ENCODE measurements at places on chromosomes 6 and 20. TPM values are rescaled to one million over a fixed set of nuclear protein-coding genes. Genes with fewer than 3 reads are reported as not detected.

The ERGIC3 gene
- total RNA-seq: 246 TPM

The ULBP3 gene
- 20.1 TPM for total RNA-seq

The CNKSR3 gene
- total RNA-seq: 10.8 TPM

The SIM1 gene
- 0.33 TPM for total RNA-seq

The CDH4 gene
- 1.6 TPM for total RNA-seq

The OR11A1 gene
- not detected for total RNA-seq

The CPNE5 gene
- total RNA-seq: 23.5 TPM

The BTN1A1 gene
- total RNA-seq: not detected

The HLA-F gene
- 5.7 TPM for total RNA-seq

The THBS2 gene
- 2.0 TPM for total RNA-seq

The MICB gene
- 24.3 TPM for total RNA-seq

The GHRH gene
- not detected for total RNA-seq

All from vein endothelial cell (primary cell).